Kidney (tissue), 22 donors: ENCODE measurements at places on chromosomes 7 and 10.

GRCh38 chr7:117796889-117797288 is 76.4 kb downstream of the CTTNBP2 start:
- DNase-seq, result no peak

- no peak for DNase-seq
Measured at GRCh38 chr10:53387562-53387961, 615.0 kb upstream of the MBL2 start.

DNA sequence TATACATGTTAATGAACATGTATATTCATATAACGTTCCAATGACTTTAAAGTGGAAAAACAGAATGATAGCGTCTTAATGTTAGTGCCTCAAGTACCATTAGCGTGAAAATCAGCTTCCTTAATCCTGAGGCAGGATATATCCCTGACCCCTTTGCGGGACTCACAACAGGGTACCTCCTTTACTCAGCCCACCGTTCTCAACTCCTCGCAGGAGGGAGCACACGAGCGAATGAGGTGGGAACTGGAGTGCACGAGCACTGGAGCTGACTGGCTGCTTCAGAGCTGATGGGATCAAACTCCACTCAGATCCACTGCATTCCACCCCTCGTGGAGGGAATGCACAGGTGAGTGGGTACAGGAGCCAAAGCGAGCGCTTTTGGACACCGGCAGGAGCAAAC is 36.1 kb downstream of the AVL9 start:
- DNase-seq, result no peak

DNA sequence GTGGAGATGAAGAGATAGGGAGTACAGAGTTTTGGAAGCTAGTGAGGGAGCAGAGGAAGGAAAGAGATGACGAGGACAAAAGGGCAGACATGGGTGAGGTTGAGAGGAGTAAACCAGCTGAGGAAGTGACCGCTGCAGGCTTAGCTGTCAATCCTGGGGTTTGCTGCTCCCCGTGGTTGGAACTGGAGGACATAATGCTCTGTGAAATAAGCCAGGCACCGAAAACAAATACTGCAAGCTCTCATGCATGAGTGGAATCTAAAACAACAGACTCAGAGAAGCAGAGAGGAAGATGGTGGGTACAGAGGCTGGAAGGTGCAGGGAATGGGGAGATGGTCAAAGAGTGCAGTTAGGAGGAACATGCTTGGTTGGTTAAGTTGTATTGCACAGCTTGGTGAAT is 482.2 kb upstream of the C7orf33 start:
- no peak for DNase-seq

DNA sequence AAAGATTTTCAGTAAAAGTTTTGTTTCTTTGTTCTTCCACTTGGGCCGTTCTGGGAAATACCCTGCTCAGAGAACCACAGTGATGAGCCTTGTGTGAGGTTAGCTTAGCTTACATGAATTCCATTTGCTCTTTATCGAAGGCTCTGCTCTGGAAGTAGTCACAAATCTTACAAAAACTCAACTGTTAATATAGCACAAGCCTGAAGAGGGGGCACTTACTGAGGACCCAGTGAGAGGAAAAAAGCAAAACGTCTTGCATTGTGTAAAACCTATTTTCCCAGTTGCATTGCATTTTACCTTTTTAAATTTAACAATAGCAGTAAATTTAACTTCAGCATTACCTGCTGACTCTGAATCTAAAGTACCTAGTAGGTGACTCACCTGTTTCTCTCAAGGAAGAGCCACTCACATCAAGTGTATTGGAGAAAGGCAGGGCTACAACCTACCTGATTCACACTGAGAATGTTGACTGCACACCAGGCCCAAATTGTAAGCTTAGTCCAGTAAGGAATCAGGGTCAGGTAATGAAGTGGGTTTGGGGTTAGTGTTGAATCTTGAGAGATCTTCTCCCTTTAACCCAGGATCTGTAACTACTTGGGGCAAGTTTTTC is 42.3 kb downstream of the PPP1R17 start:
- no peak for DNase-seq

- DNase-seq, result no peak
Measured at GRCh38 chr10:49534670-49535381, 4.1 kb downstream of the ERCC6 start.

DNA sequence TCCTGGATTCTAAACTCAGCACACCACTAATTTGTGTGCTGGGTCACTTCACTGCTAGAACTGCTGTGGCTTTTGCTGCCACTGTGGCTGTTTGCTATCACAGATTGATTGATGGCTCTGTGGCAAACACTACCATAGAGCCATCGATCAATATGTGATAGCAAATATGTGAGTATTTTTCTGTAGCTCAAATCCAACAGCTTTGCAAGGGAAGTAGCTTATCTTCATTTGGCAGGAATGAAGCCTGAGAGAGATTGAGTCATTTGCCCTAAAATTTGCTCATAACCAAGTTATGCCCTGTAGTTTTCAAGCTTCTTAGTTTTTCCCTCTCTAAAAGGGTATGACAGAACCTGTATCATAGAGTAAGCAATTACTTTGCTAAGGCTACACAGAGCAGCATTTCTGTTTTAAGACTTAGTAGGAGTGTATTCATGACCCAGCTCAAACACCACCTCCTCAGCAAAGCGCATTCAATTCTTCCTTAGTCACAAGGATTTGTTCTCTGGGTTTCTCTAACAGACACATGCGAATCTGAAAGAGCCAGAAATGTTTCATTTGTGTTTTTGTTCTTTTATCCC is 43.1 kb downstream of the MINPP1 start:
- no peak for DNase-seq

GRCh38 chr7:152178405-152179058 is 153.1 kb downstream of the GALNT11 start:
- DNase-seq, result no peak

DNA sequence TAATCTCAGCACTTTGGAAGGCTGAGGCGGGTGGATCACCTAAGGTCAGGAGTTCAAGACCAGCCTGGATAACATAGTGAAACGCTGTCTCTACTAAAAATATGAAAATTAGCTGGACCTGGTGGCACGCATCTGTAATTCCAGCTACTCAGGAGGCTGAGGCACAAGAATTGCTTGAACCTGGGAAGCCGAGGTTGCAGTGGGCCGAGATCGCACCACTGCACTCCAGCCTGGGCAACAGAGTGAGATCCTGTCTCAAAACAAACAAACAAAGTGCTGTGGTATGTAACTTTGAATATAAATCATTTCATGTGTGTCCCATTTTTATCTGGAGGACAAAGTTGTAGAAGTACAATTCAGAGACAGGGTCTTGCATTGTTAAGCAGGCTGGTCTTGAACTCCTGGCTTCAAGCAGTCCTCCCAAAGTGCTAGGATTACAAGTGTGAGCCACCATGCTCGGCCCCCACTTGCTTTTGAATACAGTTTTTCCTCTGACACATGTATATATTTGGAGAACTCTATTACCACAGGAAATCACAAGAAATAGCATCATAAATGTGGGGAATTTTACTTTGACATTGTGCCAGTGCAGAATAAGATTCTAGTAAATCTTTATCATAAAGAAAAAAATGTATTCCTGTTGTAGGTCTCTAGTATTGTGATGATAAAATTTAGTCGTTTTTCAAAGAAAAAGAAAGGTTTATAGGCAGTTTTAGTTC is 32.6 kb downstream of the PTPN12 start:
- DNase-seq, result no peak
